ENCODE measurements at places on chromosomes 3 and 15. TPM values are rescaled to one million over a fixed set of nuclear protein-coding genes. Genes with fewer than 3 reads are reported as not detected.

The ZIC1 gene
- total RNA-seq = 2.0 TPM

DNA sequence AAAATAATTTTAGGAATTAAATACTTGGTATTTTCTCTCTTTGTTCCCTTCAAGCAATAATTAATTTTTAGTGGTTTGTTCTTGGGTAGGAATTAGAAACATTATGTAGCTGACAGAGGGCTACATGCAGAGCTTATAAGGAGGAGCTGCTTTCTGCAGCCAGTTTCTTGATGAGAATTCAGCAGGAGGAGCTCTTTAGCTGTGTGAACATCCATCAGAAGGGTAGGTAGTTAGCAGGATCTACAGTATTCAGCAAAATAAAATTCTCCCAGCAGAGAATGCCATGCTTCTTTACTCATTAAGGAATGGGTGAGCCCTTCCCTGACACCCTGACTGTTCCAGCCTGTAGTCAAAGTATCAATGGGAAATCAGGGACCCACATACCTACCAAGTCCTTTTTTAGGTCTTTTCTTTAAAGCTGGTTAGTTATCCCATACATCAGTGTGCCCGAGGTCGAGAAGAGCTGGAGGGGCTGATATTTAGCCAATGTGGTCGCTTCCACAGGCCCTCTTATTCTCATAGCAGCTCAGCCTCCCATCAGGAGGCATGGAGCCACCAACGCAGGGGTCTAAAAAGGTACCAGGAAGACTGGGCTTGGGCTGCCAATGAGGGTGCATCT, 54.0 kb downstream of the KCNAB1 start:
- peak; percentile 40 for DNase-seq

GRCh38 chr3:40109641-40110490, 199.6 kb upstream of the EIF1B start:
- DNase-seq = peak; percentile 15

The SOX2 gene
- 264 TPM for total RNA-seq

GRCh38 chr3:196726788-196727675, 12.6 kb upstream of the PAK2 start:
- no peak for DNase-seq

GRCh38 chr3:172697558-172697957, 13.3 kb downstream of the NCEH1 start:
- no peak for DNase-seq

The TEX55 gene
- total RNA-seq = not detected

- no peak for DNase-seq
Observed at GRCh38 chr3:134859341-134859740, 64.3 kb downstream of the EPHB1 start.

- peak; percentile 56 for DNase-seq
Observed at GRCh38 chr15:80418892-80419537, 14.8 kb downstream of the ARNT2 start.

- no peak for DNase-seq
Observed at GRCh38 chr3:106119614-106120082, 250.8 kb upstream of the CBLB start.
